ENCODE measurements at places on chromosomes 13 and 19.
A peak's percentile ranks its signal among the peaks of the same experiment; 100 is the strongest.

DNA sequence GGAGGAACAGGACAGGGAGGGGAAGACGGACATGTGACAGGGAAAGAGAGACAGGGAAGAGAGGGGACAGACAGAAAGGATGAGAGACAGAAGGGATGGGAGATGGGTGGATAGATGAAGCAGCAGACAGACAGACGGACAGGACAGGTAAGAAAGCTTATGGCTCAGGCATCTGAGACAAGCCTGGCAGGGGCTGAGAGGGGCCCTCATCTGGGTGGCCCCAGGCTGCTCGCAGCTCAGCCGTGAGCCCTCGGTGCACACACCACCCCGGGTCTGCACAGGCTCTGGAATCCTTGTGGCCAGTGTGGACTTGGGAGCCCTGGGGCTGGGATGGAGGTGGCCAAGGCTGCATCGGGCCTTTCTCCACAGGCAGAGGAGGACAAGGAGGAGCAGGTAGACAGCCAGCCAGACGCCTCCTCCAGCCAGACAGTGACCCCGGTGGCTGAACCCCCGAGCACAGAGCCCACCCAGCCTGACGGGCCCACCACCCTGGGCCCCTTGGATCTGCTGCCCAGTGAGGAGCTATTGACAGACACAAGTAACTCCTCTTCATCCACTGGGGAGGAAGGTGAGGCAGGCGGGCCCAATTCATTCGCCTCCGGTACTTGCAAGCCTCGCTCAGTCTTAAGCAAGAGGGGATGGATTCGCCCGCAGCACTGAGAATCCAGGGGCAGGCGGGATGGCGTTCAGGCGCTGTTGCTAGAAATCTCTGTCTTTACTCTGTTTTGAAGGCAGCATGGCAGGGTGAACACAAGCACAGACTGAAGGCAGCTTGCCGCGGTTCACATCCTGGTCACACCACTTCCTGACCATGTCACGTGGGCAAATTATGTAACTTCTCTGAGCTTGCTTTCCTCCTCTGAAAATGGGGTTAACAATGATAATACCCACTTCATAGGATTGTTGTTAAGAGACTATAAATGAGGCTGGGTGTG is 14.0 kb downstream of the GRAMD1A start:
- DNase-seq: peak; percentile 56

- DNase-seq: no peak
Measured at GRCh38 chr13:25295701-25296100, 5.7 kb upstream of the NUP58 start.

DNA sequence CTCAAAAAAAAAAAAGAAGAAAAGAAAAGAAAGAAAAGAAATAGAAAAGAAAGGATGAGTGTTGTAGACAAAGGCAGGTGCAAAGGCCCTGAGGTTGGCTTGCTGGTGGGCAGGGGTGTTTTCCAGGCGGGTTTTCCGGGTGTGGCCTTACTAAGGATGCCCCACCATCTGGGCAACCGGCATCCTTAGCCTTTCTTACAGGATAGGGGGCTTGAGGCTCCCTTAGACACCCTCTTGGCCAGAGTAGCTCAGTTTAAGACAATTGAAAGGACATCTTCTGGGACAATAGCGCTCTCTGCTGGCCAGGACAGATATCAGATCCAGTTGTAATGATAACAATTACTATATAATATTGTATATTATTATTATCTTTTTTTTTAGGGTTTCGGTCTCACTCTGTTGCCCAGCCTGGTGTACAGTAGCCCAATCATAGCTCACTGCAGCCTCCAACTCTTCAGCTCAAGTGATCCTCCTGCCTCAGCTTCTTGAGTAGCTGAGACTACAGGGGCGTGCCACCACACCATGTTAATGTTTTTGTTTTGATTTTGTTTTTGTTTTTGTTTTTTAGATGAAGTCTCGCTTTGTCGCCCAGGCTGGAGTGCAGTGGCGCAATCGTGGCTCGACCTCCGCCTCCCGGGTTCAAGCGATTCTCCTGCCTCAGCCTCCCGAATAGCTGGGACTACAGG is 1.4 kb upstream of the QTRT1 start:
- DNase-seq: peak; percentile 35

- DNase-seq: no peak
Measured at GRCh38 chr13:86710013-86710412, 910.8 kb upstream of the SLITRK6 start.

DNA sequence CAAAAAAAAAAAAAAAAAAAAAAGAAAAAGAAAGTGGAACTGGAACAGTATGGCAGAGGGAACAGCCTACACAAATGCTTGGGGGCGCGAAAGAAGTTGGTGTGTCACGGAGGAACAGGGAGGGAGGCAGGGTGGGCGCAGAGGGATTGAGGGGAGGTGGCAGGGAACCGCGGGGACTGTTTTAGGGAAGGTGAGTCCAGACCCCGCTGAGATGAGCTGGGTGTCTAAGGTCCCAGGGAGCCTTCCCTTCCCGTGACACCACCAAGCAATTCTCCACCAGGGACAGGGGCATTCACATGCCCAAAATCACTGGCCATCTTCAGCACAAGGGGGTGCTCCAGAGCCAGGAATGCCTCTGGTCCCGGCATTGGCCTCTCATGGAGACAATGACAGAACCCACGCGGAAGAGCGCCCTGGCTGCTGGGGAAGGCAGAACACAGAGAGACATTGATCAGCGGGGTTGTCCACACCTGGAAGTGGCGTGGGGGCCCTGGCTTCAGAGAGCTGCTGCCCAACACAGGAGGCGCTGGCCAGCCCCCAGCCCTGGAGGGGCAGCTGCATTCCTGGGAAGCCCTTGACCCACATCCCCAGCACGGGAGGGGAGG is 6.9 kb downstream of the PEAK3 start:
- DNase-seq: no peak

GRCh38 chr19:48966541-48967345 is 1.6 kb downstream of the FTL start:
- no peak for DNase-seq

- no peak for DNase-seq
Measured at GRCh38 chr19:56875717-56876116, 35.2 kb upstream of the PEG3 start.

GRCh38 chr19:16892436-16892835 is 3.6 kb downstream of the F2RL3 start:
- no peak for DNase-seq

DNA sequence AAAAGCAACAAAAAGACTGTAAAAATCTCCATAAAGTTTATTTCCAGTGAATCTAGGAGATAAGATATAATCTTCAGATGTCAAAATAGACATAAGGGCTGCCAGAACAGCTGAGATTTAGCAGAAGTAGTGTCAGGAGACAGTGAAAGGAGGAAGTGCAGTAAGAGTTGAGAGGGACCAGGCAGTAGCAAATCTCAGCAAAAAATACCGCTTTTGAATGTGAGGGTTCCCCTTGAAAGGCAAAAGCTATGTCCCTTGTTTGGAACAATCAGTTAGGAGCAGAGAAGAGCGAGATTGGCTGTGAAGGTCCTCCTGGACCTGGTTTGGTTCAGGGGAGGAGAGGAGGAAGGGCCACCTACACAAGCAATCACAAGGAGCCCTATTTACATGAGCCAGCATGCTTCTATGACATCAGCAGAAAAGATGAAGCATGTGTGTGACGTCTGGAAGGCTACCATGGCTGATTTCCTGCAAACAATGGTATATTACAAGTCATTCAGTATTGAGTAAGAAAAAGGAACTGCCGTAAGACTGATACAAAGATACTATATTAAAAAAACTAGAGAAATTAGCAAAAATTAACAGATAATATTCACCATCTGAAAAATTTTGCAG is 98.9 kb upstream of the SIAH3 start:
- no peak for DNase-seq

DNA sequence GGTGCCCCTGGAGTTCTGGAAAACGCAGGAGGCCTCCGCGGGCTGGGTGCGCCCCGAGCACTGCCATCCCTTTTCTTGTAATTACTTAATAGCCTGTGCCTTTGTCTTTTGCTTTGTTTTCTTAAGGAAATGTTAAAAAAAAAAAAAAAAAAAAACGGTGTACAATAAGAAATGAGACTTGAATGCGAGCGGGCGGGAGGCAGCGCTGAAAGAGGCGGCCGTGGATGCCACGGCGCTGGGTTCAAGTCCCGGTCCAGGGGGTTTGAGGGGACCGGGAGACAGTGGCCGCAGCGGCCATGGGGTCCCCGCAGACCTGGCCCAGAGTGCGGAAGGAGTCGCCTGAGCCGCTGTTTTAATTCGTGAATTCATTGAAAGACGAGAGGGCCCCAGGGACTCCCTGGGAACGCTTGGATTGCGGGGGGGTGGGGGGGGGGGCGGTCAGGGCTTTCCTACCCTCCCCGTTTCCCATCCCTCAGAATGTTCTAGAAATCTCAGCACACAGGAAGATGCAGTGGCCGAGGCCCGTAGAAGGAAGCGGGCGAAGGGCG is 349.2 kb upstream of the ARGLU1 start:
- no peak for DNase-seq

DNA sequence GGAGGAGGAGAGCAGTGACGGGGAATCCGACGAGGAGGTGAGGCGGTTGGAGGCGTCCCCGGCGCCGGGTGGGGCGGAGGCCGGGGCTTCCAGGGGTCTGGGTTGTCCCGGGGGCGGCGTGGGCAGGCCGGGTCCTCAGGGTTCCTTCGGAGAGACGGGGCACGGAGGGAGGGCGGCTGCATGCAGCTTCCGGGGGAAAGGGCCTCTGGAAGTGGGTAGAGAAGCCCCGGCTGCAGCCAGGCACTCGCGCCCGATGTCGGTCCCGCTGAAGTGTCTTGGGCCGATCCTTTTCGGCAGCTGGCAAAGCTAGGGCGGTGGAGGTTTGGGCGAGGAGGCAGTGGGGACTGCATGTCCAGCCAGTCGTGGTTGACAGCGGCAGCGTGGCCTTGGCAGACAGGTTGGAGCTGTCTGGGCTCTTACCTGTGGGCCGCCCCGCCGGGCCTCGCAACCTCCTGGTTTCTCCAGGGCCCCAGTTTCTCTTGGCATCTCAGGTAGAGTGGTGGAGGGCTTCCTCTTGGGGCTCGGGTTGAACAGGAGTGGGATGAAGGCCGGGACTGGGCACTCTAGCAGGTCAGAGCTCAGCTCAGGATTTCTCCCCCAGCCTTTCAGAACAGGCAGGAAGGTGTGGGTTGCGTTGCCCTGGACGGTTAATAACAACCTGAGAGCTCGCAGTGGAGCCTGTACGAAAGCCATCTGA is 690 bp downstream of the KMT2B start:
- DNase-seq: peak; percentile 31

DNA sequence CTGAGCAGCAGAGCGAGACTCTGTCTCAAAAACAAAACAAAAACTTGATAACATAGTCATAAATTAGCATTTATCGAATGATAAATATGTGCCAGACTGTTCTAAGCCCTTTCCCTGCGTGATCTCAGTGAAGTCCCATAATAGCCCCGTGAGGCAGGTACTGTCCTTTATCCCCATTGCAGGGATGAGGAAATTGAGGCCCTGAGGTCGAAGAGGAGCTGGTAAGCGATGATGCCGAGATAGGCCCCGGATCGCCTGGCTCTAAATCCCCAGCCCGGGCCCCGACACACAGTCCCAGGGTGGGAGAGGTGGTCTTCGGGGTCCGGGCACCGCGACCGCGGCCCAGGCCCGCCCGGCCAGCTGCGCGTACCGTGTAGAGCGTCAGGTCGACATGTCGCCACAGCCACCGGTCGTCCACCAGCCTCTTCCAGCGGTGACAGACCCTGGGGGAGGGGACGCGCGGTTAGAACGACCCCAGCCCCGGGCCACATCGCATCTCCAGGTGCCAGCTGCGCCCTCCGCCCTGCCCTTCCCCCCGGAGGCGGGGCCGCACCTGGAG is 625 bp downstream of the FBXL12 start:
- no peak for DNase-seq

- DNase-seq: peak; percentile 39
Measured at GRCh38 chr13:22278336-22278929, 607.6 kb downstream of the FGF9 start.

Measured in activated T-helper 1 cell treated with Interleukin-2 at 50 U/mL for 16 hours (primary cell).